ENCODE measurements at places on chromosomes 12 and 14. TPM values are rescaled to one million over a fixed set of nuclear protein-coding genes. Genes with fewer than 3 reads are reported as not detected.

- DNase-seq = no peak
Observed at GRCh38 chr12:106747973-106748436, 26.5 kb upstream of the RIC8B start.

- DNase-seq = no peak
Observed at GRCh38 chr12:49876070-49876469, 27.6 kb downstream of the FAIM2 start.

KITLG gene
- 34.4 TPM for polyA plus RNA-seq

GRCh38 chr12:128823216-128823915 lies 392 bp downstream of the SLC15A4 start:
- no peak for DNase-seq

Data from left renal cortex interstitium (tissue), 4 donors.